ENCODE measurements at places on chromosomes 3 and 15.

GRCh38 chr3:65875393-65876027 lies 163.2 kb downstream of the MAGI1 start:
- DNase-seq: no peak

DNA sequence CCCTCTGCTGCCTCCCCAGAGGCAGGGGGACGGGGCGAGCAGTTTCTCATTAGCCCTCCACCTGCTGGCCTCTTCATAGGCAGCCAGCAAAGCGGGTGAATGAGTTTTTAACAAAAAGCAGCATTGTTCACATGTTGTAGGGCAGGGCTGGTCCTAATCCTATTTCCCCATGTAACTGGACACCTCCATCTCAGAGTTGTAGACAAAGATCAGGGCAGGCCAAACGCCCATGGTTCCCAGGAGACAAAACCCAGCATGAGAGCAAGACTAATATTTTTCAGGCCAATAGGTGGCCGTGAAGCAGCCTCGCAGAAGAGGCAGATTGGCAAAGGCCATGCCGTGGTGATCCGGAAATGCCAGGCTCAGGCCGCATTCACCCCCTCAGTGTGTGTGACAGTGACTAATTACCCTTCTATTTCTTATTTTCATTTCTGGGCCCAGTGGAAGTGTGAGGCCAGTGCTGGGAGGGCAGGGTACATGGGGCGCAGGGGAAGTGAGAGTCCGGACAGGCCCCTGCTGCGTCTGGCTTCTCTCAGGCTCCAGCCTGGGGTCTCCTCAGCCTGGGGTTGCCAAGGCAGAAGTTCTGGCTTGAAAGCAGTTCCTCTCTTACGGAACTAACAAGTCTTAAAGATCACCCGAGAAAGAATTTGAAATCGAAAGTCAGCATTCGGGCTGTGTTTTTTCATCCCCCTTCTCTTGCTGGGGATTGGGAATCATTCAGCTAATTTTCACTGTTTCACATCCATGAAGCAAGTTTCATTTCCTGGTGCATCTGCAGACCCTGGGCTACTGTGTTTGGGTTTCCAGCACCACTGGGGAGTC lies 64.8 kb downstream of the BOC start:
- DNase-seq: no peak

- peak; percentile 10 for DNase-seq
These were observed 27.5 kb upstream of the MASP1 start for GRCh38 chr3:187318819-187319616.

DNA sequence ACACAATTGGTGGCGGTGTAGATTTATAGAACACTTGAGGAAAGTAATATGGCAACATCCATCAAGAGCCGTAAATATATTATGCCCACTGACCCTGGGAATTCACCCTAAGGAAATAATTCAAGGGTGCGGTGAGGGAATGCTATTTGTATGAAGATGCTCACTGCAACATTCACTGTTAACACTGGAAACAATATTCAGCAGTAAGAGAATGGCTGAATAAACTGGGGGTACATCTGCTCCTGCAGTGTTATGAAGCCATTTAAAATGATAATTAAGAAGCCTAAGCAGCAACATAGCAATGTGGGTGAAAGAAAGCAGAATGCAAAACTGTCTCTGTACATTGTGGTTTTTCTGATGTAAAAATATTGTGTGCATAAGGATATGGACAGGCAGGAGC lies 87.6 kb downstream of the RAB11A start:
- DNase-seq: no peak

GRCh38 chr3:134833453-134834163 lies 38.5 kb downstream of the EPHB1 start:
- no peak for DNase-seq

DNA sequence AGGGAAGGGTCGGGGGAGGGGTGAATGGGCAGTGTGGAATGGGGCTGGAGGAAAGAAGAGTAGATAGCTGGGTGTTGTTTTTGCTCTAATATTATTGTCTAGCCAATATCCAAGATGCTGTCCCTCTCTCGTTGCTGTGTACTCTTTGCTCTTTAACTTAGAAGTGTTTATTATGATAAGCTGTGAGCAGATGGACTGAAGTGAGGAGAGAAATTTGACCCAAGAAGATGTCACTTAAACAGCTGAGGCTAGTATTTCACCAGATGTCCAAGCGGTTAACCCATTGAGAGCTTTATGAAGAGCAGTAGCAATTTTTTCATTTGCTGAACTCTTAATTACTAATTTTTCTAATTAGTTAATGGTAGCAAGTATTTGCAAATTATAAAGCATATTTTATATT lies 212.2 kb upstream of the TP63 start:
- DNase-seq: no peak

GRCh38 chr3:195169011-195169649 lies 101.8 kb downstream of the XXYLT1 start:
- DNase-seq: no peak

- DNase-seq: no peak
These were observed 143.5 kb upstream of the CNTN4 start for GRCh38 chr3:1955170-1955569.

DNA sequence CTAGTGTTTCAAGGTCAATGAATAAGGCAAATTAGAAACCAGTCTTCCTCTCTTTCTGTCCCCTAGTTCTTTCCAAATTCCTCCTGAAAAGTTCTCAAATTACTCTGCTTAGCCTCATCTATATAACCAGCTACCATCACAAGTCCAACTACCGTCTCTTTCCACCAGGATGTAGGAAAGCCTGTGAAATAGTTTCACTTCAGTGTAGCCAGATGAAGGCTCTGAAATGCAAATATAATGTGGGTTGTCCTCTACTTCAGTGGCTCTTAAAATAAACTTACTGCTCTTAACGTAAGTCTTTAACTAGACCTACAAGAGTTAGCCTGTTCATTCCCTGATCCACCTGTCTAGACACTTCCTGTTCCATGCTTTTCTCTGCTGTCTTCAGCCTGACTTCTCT lies 827.7 kb downstream of the ROBO1 start:
- no peak for DNase-seq

DNA sequence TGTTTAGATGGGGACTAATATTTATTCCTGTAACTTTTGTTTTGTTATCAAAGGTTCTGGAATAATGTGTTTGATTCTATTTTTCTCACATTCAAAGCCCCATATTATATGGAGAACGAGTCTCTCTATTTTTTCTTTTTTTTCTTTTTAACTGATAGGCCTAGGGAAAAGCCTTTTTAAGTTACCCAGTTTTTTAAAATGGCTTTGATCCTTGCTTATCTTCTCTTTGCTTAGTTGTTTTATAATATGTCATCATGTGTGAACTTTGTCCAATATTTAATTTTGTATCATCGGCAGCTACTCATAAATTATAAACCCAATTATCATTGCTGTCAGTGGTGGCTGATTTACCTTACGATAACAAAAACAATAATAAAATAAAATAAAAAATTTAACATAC lies 610.3 kb upstream of the BCHE start:
- DNase-seq: no peak

DNA sequence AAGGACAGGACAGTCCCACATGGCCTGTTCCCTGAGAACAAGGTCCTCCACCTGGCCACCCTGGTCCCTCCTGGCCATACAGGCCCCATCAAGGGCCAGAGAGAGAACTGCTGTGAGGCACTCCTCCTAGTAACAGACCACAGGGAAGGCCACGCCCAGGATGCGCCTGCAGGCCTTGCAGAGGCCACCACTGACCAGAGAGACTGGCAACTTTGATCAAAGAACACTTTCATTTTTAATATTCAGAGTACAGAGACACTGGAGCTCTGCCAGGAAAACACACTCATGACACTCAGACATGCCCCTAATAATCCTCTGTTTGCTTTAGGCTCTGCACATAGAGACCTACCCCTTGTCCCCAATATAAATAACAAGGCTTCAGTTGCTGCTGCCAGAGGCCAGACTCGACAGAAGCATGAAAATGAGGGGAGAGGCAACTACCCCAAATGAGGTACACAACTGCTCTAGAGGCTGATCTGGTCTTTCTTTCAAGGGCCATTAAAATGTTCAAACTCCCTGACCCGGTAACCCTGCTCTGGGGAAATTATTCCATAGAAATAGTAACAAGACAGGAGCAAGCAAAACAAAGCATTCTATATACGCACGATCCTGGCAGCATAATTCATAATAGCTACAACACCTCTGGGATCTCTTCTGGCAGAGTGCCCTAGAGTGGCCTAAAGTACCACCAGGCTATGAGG lies 44.8 kb downstream of the CCDC12 start:
- DNase-seq: no peak

DNA sequence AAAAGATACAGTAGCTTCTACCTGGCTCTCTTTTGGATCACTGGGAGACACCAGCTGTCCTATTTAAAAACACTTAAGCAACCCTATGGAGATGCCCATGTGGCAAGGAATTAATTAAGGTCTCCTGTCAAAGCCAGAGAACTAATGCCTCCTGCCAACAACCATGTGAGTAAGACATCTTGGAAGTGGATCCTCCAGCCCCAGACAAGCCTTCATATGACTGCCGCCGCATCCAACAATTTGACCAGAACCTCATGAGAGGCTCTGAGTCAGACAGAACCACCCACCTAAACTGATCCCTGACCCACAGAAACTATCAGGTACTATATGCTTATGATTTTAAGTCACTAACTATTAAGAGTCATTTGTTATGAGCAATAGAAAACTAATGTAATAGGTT lies 22.3 kb downstream of the IFT80 start:
- DNase-seq: no peak

- DNase-seq: no peak
These were observed 52.1 kb downstream of the DNAH1 start for GRCh38 chr3:52367891-52368880.

GRCh38 chr15:64800476-64800875 lies 25.0 kb downstream of the PIF1 start:
- no peak for DNase-seq

DNA sequence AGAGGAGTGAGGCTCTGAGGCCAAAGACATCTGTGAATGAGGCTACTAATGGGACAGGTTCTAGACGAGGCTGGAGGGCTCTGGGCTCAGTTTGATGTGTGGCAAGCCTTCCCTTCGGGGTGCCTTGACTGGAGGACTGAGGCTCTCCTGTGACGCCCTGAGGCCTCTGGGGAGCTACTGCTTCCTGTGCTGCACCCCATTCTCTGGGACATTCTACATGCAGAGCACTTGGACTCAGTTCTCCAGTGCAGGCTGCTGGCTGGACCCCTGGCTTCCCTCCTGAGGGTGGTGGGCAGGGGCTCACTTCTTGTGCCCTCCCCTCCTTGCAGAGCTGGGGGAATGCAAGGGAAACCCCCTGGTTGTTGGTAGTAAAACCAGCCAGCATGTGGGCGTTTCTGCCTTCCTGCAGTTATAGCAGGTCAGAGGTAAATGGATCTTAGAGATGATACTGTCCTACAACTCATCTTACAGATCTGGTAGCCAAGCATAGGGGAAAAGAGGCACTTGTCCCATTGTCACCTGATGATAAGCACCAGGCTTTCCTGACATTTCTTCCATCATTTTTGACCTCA lies 133.3 kb downstream of the CHDH start:
- no peak for DNase-seq

DNA sequence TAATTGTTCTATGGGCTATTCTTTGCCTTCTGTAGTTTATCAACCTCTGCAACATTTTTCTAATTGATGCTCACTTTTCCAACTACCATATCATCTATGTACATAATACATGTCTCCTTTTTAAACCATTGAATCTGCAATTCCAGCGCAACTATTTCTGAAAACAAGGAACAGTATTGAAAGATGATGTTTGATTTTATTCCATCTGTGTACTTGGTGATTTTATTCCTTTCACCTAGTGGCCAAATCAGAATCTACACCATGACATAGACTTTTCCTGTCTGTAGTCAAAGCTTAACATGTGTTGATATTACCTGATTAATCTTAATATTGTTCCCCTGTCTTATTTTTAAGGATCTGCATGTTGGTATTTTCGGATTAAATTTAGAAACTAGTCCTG lies 13.0 kb downstream of the NKTR start:
- no peak for DNase-seq

DNA sequence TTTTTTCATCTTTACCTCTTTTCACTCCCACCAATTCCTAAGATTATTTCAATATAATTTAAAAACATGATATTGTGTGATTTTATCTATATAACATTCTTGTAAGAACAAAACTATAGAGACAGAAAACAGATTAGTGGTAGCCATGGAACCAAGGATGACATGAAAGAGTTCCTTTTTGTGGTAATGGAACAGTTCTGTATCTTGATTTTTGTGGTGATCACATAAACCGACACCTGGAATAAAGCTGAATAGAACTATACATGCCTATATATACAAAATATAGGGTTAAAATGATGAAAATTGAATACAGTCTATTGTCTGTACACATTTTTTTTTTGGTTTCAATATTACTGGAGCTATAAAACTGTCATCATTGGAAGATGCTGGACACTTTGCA lies 945.4 kb downstream of the SI start:
- DNase-seq: no peak

GRCh38 chr15:58021332-58022230 lies 43.9 kb downstream of the ALDH1A2 start:
- DNase-seq: no peak

- no peak for DNase-seq
These were observed 999.7 kb upstream of the ALCAM start for GRCh38 chr3:104367000-104367399.

GRCh38 chr3:71518089-71518488 lies 65.4 kb downstream of the FOXP1 start:
- no peak for DNase-seq

- peak; percentile 32 for DNase-seq
These were observed 121.8 kb downstream of the PDZRN3 start for GRCh38 chr3:73502609-73503583.

DNA sequence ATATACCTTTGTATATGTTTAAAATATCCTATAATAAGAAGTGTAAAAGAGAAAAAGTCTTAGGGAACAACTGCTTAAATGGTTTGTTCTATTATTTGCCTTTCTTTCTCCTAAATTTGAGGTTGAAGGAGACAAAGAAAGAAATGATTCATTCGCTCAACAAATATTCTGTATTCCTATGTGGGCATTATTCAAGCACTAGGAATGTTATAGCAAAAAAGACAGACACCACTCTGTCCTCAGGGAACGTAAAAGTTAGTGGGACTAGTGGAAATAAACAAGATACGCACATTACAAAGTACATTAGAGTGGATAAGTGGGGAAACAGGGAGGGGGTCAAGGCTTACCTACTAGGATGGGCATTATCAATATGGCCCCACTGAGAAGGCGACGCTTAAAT lies 332.2 kb downstream of the LPP start:
- DNase-seq: no peak

DNA sequence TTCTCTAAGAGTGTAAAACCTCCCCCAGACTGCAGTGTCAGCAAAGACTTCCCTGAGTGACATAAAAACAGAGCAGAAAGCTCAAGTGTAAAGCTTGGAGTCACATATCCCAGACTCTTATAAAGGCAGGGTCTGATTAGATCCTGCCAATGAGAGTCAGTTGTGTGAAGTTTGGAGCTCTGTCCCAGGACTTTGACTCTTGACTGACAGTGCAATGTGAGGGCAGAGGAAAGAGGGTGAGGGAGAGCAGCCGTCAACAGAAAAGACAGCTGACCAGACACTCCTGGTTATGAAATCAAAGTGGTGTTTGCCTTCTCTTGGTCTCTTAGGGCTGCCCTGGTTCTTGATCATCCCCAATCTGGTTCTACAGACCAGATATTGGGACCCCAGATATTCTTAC lies 393.2 kb downstream of the ERC2 start:
- no peak for DNase-seq
